ENCODE measurements at places on chromosomes 5 and 9.

DNA sequence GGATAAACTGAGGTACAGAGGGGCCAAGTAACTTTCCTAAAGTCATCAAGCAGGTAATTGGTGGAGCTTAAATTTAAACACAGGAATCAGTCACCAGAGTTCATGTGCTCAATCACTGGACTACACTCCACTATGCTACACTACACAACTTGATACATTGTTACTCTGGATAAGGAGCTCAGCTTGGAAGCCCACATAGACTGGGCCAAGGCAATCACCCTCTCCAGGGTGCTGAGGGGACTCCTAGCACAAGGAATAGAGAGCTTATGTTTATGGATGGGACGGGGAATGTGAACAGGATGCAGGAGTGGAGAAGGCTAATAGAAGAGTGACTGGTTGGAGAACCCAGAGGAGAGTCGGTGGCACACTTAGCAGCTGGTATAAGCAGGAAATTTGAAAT, 113.5 kb upstream of the NFIB start:
- no peak for DNase-seq

DNA sequence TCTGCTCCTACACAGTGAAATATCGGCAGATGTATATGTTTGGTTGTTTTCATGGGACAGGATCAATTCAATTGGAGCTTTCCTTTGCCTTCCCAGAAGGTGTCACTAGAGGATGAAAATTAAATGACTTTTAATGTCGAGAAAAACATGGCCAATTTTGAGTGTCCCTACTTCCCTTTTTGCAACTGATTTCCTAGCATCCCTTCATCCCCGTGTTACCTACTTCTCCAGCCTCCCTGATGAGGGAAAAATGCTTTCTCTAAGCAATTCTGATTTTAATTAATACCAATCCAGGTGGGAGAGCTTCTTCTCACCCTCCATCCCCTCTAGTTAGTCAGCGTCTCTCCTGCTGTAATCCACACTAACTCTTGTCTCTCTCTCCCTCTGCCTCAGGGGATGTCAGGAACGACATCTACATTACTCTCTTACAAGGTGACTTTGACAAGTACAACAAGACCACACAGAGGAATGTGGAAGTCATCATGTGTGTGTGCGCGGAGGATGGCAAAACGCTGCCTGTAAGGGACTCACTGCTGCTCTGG, 64.9 kb downstream of the DOCK2 start:
- DNase-seq = peak; percentile 66

DNA sequence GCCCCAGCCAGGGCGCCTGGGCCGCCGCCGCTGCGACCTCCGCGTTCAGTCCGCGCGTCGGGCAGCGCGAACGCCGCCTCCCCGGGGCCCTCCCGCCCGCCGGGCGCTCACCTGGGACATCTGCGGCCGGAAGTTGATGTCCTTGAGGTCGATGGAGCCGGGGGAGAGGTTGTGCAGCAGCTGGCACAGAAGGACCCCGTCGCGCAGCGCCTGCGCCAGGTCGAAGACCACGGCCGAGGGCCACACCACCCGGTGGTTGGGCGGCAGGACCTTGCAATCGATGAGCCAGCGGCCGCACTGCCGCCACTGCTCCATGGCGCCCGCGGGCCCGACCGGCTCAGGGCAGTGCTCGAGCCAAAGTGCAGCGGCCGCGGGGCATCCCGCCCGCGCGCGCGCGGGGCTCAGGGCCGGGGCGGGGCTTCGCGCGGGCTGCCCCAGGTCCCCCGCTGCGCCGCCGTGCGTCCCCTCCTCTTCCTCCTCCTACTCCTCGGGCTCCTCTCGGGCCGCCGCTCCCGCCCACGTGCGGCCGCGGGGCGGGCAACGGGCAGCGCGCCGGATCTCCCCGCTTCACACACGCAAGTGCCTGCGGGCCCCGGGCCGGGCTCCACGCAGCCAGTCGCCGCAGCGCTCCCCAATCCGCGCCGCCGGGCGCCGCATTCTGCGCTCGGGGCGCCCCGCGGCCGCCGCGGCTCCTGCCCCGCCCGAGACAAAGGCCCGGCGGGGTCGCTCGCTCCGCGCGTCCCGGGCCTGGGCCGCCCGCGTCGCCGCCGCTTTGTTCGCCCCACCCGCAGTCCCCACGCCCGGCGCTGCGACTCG, at the start of gene VAV2:
Gene VAV2 (minus strand): TSS at position 361 of the 816 bp plus-strand sequence. CDS start 46 bp downstream, at position 315.
- peak; percentile 67 for DNase-seq

GRCh38 chr9:90433398-90433941, 209.2 kb downstream of the DIRAS2 start:
- DNase-seq = peak; percentile 34
